Activated CD8-positive, alpha-beta memory T cell treated with anti-CD3 and anti-CD28 coated beads for 1 hour (primary cell): ENCODE measurements at places on chromosomes 4 and X.

- DNase-seq, result no peak
These were observed 332.0 kb downstream of the NKX6-1 start for GRCh38 chr4:84167093-84167492.

- no peak for DNase-seq
These were observed 161.8 kb downstream of the RPA4 start for GRCh38 chrX:97045470-97045869.

- DNase-seq, result no peak
These were observed 38.1 kb downstream of the SEPTIN11 start for GRCh38 chr4:76987685-76988084.

- no peak for DNase-seq
These were observed 176.3 kb upstream of the SLIT2 start for GRCh38 chr4:20075248-20075871.

- DNase-seq, result no peak
These were observed 80.3 kb downstream of the GPC4 start for GRCh38 chrX:133335027-133335426.

DNA sequence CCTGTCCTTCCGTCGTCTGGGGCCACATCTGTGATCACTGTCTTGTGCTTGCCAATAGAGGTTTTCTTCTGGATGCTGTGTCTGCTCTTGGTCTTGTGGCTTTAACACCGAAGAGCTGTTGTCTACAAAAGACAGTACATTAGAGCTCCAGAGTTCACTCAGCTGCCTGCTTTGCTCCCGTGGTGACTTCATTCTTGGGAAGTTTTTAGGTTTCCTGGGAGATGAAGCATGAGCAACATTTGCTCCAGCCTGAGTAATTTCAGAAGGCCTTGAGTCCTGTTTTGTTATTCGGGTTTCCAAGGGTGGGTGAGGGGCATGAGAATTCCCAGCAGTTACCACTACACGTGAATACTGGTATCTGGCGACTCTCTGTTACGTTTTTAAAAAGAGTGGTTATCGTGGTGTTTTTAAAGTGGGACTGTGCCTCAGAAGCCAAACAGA lies 189.2 kb downstream of the SHROOM3 start:
- no peak for DNase-seq

GRCh38 chrX:24395775-24396174 lies 35.3 kb downstream of the SUPT20HL1 start:
- DNase-seq, result no peak
